ENCODE measurements at places on chromosomes 4 and X.

- no peak for DNase-seq
Observed at GRCh38 chrX:23504895-23505294, 162.4 kb upstream of the PRDX4 start.

DNA sequence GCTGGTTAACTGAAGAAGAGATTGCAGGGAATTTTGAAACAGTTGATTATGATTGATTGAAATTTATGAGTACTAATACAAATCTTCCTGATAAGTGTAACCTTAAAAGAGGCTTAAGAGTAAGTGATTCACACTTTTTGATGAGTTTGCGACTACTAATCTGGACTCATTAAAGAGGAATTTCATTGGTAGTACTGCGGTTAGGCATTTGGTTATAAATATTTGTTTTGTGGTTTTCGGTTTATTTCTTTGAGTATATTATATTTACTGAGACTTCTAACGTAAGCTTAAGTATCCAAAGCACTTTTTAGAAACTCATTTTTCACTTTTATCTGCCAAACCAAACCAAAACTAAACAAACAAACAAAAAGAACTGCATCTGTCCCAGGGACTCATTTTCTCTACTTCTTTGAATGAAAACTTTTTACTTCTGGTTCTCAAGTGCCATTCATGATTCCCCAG is 20.7 kb downstream of the SLIT2 start:
- no peak for DNase-seq

DNA sequence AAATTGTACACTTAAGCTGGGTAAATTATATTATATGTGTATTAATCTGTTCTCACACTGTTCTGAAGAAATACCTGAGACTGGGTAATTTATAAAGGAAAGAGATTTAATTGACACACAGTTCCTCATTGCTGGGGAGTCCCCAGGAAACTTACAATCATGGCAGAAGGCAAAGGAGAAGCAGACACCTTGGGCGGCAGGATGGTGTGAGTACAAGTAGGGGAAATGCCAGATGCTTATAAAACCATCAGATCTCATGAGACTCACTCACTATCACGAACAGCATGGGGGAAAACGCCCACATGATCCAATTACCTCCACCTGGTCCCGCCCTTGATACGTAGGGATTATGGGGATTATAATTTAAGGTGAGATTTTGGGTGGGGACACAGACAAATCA is 34.9 kb downstream of the PDE5A start:
- DNase-seq: no peak

- no peak for DNase-seq
Observed at GRCh38 chrX:114924423-114924822, 93.0 kb downstream of the IL13RA2 start.

DNA sequence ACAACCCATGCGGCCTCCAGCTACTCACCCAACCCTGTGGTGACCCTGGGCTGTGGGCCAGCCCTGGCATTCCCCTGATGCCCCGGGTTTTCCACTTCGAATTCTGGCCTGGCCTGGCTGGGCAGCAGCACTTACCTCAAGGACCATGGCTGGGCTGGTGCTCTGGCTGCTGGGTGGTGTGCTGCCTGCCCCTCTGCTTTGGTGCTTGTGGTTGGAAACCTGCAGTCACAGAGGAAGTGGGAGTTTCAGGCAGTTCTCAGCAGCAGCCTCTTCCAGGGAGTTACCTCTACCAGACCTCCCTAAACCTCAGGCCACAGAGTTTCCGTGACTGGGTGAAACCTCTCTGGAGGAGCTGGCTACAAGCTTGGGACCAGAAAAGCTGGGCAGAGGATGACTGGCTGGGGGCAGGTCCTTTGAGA is at the start of gene CXCR3:
Gene CXCR3, minus strand, starts transcription at position 209 of the 419 bp plus-strand sequence. Its CDS starts 62 bp downstream, at position 147.
- no peak for DNase-seq

DNA sequence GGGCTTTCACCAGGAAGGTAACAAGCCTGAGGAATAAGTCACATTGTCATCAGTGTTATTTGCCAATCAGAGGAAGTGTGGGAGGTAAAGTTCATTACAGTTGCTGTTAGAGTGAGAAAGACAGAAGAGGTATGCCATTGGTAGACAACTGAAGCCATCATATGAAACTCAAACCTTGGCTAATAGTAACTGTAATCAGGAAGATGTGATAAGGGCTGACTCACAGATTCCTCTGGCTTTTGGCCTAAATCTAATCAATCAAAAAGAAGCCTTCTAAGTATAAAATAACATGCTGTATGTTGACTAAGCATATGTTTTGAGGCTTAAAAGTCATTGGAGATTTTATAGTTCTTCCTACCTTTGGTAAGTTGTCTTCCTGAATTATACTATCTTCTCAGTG is 242.8 kb downstream of the PCDH7 start:
- no peak for DNase-seq

- DNase-seq: no peak
Observed at GRCh38 chr4:153362184-153362583, 17.7 kb downstream of the MND1 start.

DNA sequence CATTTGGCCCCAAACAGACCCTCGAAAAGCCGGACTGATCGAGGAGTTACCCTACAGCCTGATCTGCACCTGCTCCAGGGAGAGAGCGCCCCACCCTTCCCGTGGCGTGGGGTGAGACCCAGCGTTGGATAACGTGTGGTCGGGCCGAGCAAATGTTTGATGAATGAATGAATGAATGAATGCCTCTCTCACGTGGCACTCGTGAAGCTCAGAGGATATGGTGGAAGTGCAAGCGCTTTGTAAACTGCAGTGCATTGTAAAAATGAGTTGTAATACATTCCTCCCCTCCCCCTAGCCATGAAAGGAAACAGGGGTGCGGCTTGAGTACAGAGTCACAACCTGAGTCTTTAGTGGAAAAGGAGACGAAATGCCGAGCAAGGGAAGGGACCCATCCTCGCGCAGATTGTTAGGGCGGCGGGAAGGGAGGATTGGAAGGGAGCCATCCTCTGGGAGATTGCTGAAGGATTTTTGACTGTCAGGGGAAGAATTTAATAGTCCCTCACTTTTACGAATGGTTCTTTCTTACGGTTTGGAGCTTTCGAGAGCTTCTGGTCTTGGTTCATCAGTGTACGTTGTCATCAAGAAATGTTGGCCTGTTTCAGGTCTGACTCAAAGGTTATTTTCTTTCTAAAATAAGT is 772 bp upstream of the FBXW7 start:
- no peak for DNase-seq

DNA sequence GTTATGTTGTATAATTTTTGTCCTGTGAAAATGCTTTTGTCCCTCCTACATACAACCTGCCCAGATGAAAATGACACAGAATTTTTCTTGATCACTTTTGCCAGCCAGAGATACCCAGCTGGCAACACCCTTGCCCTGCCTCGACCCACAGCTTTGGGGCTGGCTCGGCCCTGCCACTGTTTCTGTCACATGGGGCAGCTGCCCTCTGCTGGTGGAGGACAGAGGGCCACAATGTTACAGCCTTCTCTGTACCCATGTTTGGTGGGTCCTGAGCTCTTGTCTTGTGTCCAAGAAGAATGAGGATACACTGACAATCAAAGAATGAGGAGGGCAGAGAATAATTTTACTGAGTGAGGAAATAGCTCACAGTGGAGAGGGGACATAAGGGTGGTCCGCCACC is 31.1 kb downstream of the BMP15 start:
- no peak for DNase-seq

All from NCI-H1417 (cell line).